ENCODE measurements at places on chromosomes 2 and 18.
A peak's percentile ranks its signal among the peaks of the same experiment; 100 is the strongest.

GRCh38 chr2:230777721-230778120, 65.1 kb downstream of the CAB39 start:
- DNase-seq: no peak

DNA sequence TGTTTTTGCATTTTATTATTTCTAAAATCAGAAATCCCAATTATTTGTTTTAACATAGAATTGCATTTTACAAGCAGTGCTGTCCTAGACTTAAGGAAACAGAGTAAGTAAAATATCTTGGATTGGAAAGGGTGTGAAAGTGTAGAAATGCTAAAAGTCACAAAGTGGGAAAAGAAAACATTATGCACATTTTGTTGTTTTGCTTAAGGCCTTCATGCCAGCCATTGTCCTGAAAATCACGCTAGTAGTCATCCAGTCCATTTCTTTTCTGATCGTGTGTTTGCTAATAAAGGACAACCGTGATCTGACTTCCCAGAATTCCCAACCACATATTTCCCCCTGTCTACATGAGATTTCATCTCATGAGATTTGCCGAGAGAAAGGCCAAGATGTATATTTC, 199.1 kb downstream of the PTGR3 start:
- no peak for DNase-seq

DNA sequence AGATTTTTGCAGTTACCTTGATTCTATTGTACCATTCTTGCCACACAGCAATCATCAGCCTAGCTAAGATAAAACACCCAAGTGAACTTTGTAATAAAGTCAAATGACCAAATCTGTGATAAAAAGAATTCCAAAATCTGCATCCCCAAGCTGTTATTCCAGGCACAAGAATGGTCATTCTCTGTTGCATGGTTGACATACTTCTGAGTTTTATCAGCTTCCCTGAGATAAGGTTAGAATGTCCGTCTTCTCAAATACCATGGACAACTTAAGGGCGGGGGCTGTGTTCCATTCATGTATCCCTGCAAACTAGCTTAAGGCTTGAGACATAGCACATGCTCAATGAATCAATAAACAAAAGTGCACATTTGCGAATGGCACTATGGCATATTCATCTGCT, 8.1 kb upstream of the BMP10 start:
- DNase-seq: no peak

DNA sequence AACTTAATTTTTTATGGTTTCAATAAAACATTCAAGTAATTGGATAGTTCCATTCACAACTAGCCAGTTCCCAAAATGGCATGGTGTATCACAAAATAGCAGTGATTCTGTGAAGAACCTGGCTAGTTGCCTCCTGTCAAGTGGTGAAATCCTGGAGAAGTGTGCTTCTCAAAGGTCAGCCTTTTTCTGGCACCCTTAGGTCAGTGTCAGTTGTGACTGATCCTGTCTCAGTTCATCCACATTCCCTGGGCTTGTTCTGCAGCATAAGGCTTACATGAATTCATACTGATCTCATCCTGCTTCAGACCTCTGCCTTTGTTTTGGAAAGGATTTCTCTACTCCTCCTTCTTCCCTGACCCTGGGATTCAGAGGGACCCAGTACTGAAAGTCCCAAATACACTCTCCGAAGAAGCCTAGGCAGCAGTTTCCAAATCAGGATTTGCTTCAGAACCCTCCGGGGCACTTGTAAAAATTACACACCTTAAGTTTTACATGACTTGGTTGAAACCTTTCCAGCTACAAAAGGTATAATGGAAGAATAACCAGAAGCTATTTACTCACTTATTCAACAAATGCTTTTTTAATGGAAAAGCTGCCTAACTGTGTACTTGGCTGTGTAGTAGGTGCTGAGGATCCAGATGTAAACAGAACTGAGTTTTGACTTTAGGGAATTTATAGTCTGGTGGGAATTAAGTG, 11.0 kb downstream of the MAP3K20 start:
- DNase-seq: no peak

DNA sequence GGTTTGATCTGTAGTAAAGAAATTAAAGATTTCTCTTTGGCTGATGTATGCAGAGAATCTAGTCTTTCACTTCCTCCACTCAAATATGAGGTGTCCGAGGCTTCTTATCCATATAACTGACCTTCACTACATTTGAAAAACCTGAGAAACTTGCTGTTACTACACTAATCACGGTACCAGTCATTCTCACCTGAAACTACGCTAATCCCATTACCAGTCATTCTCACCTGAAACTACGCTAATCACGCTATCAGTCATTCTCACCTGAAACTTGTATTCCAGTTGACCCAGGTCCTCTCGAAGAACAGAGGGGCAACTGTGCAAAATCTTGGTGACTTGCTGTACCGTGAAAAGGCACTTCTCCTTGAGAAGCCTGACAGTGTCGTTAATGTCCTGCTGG, 5.1 kb downstream of the MTERF4 start:
- no peak for DNase-seq

- DNase-seq: no peak
Measured at GRCh38 chr2:189870381-189871085, 86.3 kb downstream of the PMS1 start.

GRCh38 chr18:31049189-31049588, 6.6 kb upstream of the DSC3 start:
- DNase-seq: no peak

DNA sequence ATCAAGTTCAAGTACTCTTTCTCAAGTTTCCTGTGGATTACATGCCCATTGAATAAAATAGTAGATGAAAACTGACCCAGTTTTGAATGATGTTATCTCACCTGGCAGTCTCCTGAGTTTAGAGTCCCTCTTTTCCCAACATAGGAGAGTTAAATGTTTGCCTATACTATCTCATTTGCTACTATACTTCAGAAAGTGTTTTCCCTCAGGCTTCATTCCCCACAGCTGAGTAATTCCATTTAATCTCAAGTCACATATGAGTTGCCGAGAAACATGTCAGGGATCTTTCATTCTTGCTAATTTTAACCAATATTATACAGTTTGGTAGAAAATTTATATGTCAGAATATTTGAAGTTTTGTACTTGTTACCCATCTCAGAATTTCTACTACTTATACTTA, 150.4 kb upstream of the CDH19 start:
- no peak for DNase-seq

GRCh38 chr2:205060269-205060668, 515.0 kb downstream of the PARD3B start:
- DNase-seq: peak; percentile 50

- DNase-seq: no peak
Measured at GRCh38 chr2:236610991-236611821, 41.6 kb downstream of the ACKR3 start.

- DNase-seq: no peak
Measured at GRCh38 chr18:37321582-37322491, 243.8 kb downstream of the CELF4 start.

DNA sequence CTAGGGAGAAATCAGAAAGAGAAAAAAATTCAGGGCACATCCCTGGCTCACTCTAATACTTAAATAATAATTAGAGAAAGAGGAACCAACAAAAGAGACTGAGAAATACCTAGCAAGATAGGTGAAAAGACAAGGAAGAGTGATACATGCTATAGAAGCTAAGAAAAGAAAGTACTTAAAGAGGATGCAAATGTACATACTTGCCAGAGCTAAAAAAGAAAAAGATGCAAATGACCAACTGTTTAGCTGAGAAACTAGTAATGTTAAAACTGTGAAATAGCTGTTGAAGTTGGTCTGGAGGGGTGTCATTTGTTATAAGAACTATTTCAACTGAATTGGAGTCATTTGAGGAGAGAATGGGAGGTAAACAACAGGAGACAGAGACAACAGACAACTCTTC, 412.2 kb downstream of the SPAG16 start:
- DNase-seq: no peak

- no peak for DNase-seq
Measured at GRCh38 chr2:229230256-229230655, 40.8 kb downstream of the PID1 start.

DNA sequence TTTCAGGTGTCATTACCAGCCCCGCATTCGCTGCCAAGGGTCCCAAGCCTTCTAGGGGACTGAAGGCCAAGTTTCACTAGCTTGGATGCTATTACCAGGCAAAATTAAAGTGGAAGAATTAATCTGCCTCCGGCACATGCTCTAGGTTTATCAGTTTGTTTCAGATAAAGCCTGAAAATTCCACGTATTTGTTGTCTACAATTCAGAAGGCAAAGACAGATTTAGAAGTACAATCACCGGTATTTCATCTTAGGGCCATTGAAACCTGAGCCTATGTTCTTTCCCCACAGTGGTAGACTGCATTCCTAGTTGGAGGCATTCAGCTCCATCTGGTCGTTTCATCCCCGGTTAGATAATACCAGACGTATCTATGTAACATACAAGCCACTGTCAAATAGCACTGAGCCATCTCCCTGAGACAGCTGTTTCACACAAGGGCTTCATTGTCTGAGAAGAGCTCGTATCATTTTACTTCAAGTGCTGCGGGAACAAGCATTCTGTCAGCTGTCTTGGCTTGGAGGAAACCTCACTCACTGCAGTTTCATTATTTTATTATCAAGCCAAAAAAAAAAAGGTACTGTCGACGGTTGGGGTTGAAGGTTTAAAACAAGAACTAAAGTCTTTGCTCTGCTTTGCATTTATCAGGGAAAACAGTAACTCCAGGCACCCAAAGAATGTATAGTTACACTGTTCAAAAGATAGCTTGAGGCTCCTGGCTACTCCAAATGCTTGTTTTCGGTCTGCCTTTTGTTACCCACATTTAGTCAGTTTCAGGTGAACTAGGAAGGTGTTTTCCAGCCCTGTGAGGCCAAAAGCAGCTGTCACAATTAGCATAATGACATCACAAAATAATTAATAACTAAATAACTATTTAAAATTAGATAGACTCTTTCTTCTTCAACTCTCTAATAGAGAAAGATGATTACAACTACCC, 76.7 kb downstream of the TGIF1 start:
- DNase-seq: no peak

GRCh38 chr2:237459226-237459625, 27.8 kb upstream of the MLPH start:
- DNase-seq: no peak

DNA sequence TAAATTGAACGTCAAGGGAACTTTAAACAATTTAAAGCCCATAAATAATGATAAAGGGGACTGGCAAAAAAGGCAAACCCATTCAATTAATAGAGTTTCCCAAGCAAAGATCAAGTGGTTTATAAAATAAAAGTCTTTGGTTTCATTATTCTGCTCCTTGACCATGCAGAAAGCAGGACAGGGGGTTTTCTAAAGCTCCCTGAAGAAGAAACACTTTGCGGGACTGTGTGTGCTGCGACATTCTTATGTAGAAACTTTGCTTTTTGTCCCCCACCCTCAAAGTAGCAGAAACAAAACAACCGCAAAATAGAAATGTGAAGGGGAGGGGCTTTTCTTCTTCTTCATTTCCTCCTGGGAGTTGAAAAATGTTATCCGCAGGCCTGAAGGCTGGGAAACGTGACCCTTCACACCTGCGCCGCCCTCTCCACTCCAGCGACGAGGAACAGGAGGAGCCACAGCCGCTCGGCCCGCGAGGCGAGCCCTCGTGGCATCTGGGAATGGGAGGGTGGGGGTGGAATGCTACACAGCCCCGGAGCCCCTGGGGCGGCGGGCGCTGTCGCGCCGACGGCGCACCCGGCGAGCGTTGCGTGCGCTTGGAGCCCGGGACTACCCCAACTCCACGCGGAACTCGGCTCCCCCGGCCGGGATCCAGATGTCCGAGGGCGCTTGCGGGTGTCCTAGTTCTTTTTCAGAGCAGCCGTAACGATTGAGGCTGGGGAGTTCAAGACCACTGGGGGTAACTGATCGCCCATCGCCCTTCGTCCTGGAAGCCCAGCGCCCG, 4.3 kb upstream of the GBX2 start:
- no peak for DNase-seq

DNA sequence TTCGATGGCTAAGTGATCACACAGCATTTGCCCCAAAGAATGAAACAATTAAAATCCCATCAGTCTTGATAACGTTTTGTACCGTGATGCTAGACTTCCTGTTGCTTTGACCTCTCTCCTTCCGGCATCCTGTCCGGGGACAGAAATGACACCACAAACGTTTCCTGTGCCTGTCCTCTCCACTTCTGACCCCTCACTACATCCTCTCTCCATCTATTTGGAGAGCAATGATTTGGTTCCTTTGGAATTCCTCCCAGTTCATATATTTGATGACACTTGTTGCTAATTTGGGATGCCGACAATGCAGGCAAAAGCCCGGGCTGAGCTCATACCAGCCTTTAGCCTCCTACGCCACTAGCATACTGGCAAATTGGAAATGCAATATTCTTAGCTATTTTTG, 151.2 kb upstream of the CCDC68 start:
- DNase-seq: no peak

DNA sequence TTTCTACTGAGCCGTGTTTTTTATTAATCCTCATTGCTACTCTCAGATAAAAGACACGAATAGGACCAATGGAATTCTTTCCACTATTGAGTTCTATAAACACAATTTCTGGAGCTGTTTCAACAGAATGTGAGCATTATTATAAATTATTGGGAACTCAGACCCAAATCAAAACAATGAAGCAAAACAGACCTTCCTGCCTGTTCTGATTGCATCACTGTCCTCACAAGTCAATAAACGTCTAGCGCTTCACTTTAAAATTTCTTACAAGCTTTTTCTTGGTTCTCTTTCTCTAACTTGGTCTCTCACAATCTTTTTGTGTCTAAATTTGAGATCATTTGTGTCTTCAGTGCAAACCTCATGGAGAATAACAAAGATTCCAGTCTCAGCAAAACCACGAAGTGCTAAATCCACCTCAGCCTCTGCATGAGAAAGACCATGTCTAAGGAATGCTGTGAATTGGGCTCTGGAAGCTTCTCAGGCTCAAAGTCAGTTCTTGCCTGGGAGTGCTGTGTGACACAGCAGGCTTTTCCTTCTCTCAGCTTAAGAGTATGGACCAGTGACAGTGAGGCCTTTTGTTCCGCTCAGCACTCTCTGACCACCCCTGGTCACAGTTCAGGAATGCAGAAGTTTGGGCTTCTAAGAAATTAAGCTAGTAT, 22.8 kb downstream of the ARHGAP28 start:
- DNase-seq: no peak

- DNase-seq: peak; percentile 76
Measured at GRCh38 chr2:84701880-84702279, 179.0 kb downstream of the TRABD2A start.

- no peak for DNase-seq
Measured at GRCh38 chr2:105764059-105764458, 19.3 kb downstream of the NCK2 start.

DNA sequence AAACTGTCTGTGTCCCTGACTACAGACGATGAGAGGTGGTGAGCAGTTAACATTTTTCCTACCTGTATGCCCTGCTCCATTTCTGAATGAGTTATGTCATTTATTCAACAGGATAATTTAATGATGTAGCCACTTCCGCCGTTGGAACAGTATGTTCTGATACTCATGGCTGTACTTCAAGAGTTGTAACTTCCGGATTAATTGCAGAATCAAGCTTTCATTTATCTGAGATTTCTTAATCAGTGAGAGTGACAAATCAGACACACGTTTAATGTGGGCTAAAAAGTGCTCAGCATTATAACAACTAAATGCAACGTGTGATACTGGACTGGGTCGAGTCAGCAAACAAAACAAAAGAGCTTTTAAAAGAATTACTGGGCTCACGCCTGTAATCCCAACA, 107.7 kb downstream of the KCTD1 start:
- no peak for DNase-seq

GRCh38 chr2:107810734-107811133, 16.0 kb upstream of the RGPD4 start:
- no peak for DNase-seq
